Stimulated activated CD4-positive, alpha-beta T cell treated with anti-CD3 and anti-CD28 coated beads, Interleukin-4, amount 100 ng/mL, for 4 hours (primary cell): ENCODE measurements at places on chromosomes 1 and 21.

DNA sequence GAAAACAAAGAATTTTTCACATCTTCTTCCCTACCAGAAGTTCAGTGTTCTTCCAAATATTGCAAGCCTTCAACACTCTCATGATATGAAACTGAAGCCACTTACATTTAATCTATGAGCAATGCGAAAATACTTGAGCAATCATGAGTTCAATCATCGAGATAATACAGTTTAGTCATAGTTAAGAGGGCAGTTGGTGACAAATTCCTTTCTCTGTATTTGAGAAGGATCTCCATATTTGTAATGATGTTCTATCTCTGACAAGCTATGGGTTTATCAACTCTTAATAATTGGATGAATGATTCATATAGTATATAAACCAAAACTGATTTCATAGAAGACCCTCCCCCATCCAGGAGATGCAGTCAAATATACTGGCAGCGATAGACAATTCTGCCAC lies 29.7 kb upstream of the PYHIN1 start:
- no peak for DNase-seq

DNA sequence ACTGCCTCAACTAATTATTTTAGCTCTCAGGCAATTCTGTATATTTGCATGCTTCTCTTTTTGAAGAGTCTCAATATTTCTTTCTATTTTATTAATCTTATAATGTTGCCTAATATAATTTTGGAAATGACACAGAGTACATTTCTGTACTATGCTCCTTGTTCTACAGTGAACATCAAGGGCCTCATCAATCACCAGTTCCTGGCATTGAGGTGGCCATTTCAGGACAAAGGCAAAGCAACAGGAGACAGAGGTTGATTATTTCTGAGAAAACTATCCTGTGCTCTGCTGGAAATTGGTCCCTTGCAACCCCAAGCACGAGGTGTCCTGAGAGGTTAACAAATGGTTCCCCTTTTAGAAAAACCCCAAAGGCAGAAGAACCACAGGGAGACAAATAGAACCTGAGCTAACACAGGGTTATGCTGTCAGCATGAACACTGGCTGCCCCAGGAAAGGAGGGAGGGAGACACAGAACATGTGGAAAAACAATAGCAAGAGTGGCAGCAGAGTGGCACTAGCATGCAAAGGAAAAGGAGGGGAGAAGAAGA lies 63.9 kb upstream of the VAV3 start:
- DNase-seq = no peak

DNA sequence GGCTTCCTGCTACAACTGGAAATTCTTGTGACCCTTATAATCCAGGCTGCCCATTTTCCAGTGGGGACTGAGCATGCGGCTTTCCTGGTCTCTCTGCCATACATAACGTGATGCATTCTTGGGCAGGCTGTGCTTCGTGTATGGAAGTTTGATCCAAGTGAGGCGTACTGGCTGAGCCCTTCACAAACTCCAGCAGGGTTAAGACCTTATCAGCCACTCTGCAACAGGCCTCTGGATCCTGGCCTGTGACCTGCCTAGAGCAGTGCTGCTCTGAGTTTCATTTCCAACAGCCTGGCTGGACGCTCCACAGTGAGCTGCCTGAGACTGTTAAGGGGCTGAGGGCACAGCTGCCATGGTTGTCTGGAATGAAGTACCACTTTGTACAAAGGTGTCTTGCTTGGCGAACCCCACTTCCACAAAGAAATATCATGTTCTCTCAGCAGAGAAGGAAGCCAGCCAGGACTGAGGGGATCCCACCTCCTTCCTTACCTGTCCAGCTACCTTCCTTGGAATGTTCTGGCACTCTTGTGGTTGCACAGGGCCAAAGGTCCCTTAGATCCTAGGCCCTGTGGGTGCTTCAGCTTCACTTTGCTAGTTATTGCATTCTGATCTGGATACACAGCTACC lies 28.5 kb upstream of the XPR1 start:
- no peak for DNase-seq

DNA sequence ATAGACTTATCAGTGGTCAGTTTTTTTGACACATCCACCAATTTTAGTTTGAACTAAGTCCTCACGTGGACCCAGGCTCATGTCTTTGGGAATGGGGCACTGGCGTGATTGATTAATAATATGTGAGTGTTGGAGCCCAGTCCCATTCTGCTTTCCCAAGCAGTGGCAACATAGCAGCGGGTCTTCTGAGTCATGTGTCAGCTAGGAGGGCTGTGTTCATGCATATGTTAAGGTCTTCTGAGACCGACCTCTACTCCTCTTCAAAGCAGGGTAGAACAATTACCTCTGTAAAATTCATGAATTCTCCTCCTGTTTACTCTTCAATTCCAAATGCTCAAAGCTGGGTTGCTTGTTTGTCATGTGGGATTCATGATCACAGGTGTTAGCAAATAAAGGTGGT lies 291.3 kb downstream of the CAMTA1 start:
- no peak for DNase-seq

DNA sequence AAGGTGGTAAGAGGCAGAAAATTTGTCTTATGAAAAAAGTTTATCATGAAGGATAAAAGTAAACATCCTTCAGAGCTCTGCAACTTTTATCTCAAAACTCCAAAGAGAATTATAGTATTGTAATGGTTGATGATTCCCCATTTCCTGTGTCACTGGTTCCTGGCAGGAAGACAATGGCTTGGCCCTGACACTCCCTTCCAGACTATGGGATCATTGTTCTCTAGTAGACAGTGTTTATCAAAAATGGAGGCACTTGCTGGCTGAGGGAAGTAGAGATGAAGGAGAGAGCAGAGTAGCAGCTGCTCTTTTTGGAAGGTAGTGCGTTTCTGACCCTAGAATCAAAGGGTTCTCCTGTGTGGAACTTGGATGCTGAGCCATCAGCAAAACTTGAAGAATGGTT lies 145.9 kb upstream of the ATP1B1 start:
- DNase-seq = no peak

GRCh38 chr1:2322065-2322571 lies 69.2 kb downstream of the MORN1 start:
- no peak for DNase-seq

GRCh38 chr1:175622362-175622761 lies 121.0 kb downstream of the TNR start:
- DNase-seq = no peak

- DNase-seq = no peak
These were observed 73.6 kb downstream of the GNG12 start for GRCh38 chr1:67759692-67760029.

GRCh38 chr1:67630438-67631045 lies 54.5 kb upstream of the GADD45A start:
- DNase-seq = no peak

- DNase-seq = no peak
These were observed 1.7 kb downstream of the KIF21B start for GRCh38 chr1:201021630-201022492.

- peak; percentile 23 for DNase-seq
These were observed 49.7 kb downstream of the MDM4 start for GRCh38 chr1:204565617-204566582.

- DNase-seq = no peak
These were observed 121.2 kb downstream of the DUSP10 start for GRCh38 chr1:221620437-221621384.
